ENCODE measurements at places on chromosomes 2 and 18.

DNA sequence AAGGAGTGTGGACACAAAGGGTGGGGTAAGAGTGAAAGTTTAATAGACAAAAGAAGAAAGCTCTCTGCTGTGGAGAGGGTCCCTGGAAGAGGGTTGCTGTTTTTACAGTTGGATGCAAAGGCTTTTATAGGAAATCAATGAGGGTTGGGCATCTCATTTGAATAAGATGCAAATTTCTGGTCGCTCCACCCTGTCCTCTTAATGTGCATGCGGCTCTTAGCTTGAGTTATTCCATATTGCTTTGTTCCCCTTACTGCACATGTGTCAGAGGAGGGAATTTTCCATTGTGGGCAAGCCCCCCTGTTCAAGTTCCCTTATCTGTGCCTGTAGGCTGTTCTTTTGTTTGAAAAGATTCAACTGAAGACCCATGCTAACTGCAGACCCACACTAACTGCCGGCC, 326.5 kb downstream of the BCL11A start:
- no peak for DNase-seq

DNA sequence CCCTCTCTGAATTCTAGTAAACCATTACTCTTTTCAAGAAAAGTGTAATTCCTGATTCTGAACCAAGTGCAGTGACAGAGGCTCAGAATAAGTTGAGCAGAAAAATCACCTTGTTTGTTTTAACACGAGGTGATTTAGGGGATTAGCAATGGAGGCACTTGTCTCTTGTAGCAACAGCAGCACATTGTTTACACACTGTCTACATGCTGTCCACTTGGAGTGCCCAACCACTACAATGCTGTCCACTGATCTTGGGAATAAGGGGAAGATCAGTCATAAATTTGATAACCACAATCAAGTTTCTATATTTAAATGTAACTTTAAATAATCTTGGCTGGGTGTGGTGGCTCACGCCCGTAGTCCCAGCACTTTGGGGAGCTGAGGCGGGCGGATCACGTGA, 13.9 kb upstream of the RMND5A start:
- no peak for DNase-seq

- DNase-seq: no peak
Observed at GRCh38 chr2:10332402-10333246, 29.9 kb downstream of the HPCAL1 start.

- DNase-seq: no peak
Observed at GRCh38 chr2:10052216-10052615, 8.9 kb downstream of the KLF11 start.

DNA sequence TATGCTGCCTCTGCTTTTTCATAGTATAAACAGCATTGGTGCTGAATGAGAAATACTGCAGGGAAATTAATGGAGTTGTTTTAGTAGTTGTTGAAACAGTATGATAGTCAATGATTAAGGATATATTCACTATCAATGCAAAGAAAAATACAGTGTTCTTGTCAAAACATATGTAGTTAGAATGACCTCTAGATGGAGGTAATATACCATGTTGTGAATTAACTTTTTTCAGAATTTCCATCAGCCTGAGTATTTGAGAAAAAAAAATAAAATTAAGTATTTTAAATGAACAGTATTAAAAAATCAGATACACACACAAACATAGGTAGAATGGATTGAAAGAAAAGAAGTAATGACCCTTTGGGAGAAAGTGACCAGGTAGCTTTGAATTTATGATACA, 59.5 kb downstream of the RMDN2 start:
- no peak for DNase-seq

DNA sequence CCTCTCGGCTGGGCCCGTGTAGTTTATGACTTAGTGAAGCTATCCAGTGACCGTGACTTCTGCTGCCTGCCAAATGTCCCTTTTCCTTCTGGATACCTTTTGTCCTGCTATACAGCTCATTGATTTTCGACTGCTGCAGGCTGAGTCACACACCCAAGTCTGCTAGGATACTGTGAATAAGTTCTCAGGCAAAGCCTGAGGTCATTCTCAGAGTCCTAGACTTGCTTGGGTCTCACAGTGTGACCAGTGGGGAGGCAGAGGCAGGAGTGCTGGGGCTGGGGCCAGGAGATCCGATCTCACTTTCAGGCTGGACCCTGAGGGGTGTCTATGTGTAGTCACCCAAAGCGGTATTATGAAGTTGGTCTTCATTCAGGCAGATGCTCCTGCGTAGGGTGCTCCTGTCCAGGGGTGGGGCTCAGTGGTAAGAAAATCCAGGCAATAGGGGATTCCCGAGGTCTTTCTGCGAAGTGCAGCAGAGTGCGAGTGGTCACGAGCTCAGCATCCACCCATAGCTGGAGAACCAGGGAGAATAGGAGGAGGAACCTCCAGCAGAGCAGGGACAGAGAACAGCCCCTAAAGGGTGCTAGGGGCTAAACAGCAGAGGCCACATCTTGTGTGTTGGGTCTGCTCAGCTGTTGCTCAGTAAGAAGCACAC, 268.6 kb upstream of the NCKAP5 start:
- no peak for DNase-seq

Measured in NCI-H524 treated with DMSO at 0.1 percent for 48 hours (cell line).